ENCODE measurements at places on chromosomes 1 and 21. TPM values are rescaled to one million over a fixed set of nuclear protein-coding genes. Genes with fewer than 3 reads are reported as not detected.

DNA sequence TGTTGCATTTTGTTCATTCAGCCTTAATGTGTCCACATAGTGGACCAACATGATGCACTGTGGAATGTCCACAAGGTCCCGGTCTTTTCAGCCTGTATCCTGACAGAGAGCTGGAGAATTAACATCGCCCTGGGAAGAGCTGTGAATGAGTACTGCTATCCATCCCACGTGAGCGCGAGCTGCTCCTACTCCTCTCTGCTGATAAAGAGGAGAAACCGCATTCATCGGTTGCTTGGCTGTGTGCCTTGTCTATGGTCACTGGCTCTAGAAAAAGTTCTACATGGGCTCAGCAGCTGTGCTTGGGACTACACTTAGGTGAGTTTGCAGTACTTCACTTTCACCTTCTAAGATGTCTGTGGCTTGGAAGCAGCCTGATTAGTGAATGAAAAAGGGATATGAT is 31.1 kb upstream of the IGSF5 start:
- DNase-seq = no peak

DNA sequence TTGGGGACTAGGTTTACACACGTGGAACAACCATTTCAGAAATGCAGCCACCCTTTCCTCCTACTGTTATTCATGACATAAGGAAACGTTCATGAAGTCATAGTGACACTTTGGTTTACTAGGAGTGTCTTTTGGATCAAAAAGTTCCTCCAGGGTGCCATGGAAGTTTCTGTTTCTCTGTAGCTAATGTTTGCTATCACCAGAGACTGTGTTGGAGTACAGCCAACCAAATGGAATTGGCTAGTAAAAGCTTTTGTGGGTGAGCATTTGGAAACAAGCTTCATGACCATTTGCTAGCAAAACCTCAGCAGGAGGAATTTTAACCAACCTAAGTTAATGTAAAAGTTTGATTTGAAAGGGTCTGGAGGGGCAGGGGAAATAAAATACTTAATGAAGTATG is 43.9 kb upstream of the ADGRL2 start:
- peak; percentile 19 for DNase-seq

- DNase-seq = no peak
Measured at GRCh38 chr1:24909388-24909898, 20.6 kb downstream of the RUNX3 start.

GRCh38 chr1:26602378-26602959 is 72.9 kb downstream of the RPS6KA1 start:
- peak; percentile 68 for DNase-seq

- peak; percentile 65 for DNase-seq
Measured at GRCh38 chr1:157992031-157992832, 1.2 kb upstream of the KIRREL1 start.

DNA sequence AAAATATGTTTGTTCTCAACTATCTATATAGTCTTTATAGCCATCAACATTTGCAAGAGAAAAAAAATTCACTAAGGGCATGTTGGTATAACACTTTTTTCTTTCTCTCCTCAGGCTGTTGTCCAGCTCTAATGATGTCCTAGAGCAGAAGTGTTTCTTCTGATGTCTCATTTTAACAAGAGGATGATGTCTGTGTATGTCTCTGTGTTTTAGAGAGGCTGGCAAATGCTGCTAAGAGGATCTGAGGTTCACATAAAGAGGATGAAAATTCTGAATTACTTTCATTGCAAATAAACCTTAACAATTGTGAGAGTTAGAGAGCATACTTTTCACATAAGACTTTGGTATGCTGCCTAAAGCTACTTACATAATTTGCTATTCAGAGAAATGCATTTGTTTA is 2.6 kb upstream of the BRINP3 start:
- no peak for DNase-seq

GRCh38 chr1:99228153-99228552 is 36.1 kb upstream of the PLPPR4 start:
- DNase-seq = no peak

DNA sequence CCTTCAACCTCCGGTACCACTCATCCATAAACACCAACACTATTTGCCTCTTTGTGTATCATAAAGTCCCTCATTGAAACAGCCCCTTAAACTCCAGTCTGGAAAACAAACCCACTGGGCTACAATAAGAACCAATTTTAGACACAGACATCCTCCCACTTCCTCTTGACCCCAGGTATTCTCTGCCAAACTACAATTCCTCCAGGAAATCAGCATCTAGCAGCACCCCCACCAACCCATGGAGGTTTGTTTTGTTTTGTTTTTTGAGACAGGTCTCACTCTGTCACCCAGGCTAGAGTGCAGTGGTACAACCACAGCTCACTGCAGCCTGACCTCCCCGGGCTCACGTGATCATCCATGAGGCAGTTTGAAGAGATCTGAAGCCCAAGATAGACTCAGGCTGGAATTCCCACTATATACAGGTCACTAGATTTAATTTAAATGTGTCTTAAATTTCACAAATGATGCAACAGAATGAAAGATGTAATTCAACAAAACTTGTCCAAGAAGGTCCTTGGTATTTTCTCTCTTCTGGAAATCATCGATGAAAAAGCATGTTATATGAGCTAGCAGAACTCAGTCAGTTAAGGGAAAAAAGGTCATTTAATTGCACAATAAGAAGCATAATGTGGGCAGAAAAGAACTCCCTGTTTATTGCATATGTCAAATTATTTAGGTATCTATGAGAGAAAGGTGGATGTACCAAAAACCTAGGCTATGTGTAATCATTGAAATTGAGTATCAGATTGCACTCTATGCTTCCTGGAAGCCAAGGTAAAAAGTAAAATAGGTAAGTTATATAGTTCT is 30.3 kb downstream of the TCP10L start:
- DNase-seq = no peak

GRCh38 chr1:226355669-226356551 is 46.9 kb upstream of the LIN9 start:
- no peak for DNase-seq

DNA sequence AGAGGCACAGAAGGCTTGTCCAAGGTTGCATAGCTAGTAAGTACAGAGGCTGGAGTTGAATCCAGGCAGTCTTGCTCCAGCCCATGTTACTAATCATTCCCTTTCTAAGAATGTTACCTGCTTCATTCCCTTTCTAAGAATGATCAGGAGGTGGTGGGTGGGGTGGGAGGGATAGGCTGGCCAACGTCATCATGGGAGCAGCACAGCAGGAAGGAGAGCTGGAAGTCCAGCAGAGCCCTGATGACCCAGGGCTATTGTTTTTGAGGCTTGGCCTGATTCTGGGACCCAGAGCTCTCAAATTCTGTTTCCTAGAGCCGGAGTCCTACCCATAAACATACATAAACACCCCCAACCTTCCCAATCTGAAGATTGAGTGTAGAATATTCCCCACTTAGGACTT is 11.8 kb upstream of the CSF1 start:
- no peak for DNase-seq

DNA sequence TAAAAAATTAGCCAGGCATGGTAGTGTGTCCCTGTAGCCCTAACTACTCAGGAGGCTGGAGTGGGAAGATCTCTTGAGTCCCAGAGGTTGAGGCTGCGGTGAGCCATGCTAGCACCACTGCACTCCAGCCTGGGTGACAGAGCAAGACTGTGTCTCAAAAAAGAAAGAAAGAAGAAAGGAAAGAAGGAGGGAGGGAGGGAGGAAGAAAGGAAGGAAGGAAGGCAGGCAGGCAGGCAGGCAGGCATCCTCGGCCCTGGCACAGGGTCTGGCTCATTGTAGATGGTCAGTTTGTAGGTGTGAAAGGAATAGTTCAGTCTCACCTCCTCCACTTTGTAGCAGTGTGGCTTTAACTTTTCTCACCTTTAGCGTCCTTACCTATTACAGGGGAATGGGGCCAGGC is 25.0 kb downstream of the NAV1 start:
- DNase-seq = no peak

- peak; percentile 98 for DNase-seq
Measured at GRCh38 chr1:182185842-182186756, 124.6 kb upstream of the ZNF648 start.

DNA sequence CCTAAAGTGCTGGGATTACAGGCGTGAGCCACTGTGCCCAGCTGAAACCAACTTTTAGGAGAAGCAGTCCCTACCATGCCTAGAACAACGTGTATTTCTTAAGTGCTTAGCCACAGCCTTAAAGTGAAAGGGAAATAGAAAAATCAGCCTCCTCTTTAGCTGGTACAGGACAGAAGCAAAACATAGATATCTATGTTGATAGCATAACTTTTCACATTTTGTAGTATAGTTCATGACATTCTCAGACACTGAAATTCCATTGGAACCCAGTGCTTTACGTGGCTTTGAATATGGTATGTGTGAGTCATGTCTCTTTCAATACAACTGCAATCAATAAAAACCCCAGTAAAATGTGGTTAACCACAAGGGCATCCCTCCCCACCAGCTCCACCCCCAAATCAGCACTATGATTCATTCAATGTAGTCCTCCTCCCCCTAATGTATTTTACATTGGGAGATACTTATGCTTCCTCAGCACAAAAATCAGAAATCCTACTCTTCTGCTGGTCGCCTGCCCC is 32.1 kb downstream of the TGFB2 start:
- peak; percentile 97 for DNase-seq

- DNase-seq = peak; percentile 100
Measured at GRCh38 chr1:24266398-24266941, 52.7 kb upstream of the GRHL3 start.

DNA sequence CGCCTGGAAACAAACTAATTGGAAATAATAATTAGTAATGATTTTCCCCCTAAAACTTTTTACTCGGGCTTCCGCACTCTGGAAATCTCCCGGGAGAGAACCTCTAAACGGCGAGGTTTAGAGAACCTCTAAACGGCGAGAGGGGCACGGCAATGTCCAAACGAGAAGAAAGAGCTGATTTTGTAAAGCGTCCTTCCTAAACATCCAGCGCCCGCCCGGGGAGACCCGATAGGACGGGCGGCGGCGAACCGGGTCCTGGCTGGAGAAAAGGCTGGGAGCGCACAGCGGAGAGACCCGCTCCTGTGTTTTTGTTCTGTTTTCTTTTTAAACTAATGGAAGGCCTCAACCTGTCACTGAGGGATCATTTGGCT is 1.6 kb downstream of the PAX7 start:
- no peak for DNase-seq

DNA sequence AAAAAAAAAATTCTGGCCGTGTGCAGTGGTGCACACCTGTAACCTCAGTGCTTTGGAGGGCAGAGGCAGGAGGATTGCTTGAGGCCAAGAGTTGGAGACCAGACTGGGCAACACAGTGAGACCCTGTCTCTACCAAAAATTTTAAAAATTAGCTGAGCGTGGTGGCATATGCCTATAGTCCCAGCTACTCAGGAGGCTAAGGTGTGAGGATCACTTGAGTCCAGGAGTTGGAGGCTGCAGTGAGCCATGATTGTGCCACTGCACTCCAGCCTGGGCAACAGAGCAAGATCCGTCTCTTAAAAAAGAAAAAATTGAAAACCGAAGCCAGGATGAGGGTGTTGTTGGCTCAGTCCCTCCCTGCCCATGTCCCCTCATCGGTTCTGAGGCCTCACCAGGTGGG is 55.9 kb upstream of the PAX7 start:
- DNase-seq = no peak

GRCh38 chr1:205589046-205589445 is 42.8 kb downstream of the ELK4 start:
- no peak for DNase-seq

Gene KCNH1
- total RNA-seq = 2.8 TPM

Gene RLF
- 19.6 TPM for total RNA-seq

Gene NUDT4B
- 10.7 TPM for total RNA-seq

Gene TRMT13
- 12.2 TPM for total RNA-seq

Gene WASF2
- 26.2 TPM for total RNA-seq
